Mesothelial cell of epicardium (in vitro differentiated cells): ENCODE measurements at places on chromosomes 2 and 18. TPM values are rescaled to one million over a fixed set of nuclear protein-coding genes. Genes with fewer than 3 reads are reported as not detected.
A peak's percentile ranks its signal among the peaks of the same experiment; 100 is the strongest.

The LRRFIP1 gene
- 43.6 to 47.5 TPM (median 47.2 TPM) in 3 replicates for total RNA-seq

The C1QL2 gene
- total RNA-seq, result not detected in 3 replicates

GRCh38 chr18:7488571-7488970 lies 78.5 kb upstream of the PTPRM start:
- H3K4me3 ChIP-seq, result no peak overlapping the region
- H3K27me3 ChIP-seq, result peaks cover 2% of the 10 kb centered on the region
- no peak for DNase-seq
- H3K27ac ChIP-seq, result no peak overlapping the region
- H3K4me1 ChIP-seq, result peaks cover 17% of the 10 kb centered on the region

The PLGLB2 gene
- total RNA-seq, result 7.4 to 8.1 TPM (median 7.5 TPM) in 3 replicates

- no peaks in the 10 kb centered on the region for H3K27me3 ChIP-seq
- no peaks in the 10 kb centered on the region for H3K36me3 ChIP-seq
- H3K4me1 ChIP-seq, result peaks cover 8% of the 10 kb centered on the region
- no peak overlapping the region for H3K27ac ChIP-seq
These were observed 623.5 kb downstream of the DCC start for GRCh38 chr18:52963481-52963880.

- H3K27me3 ChIP-seq, result no peaks in the 10 kb centered on the region
- no peaks in the 10 kb centered on the region for H3K4me1 ChIP-seq
- H3K36me3 ChIP-seq, result no peaks in the 10 kb centered on the region
These were observed 197.4 kb upstream of the SMIM21 start for GRCh38 chr18:75624869-75625268.

GRCh38 chr2:140641163-140641562 lies 1489.7 kb downstream of the LRP1B start:
- no peaks in the 10 kb centered on the region for H3K27me3 ChIP-seq
- H3K4me1 ChIP-seq, result peaks cover 5% of the 10 kb centered on the region
- no peak for DNase-seq
- no peak overlapping the region for H3K27ac ChIP-seq

GRCh38 chr2:1729242-1729641 lies 15.1 kb downstream of the PXDN start:
- H3K4me1 ChIP-seq, result peaks cover 50% of the 10 kb centered on the region
- no peaks in the 10 kb centered on the region for H3K27me3 ChIP-seq
- H3K27ac ChIP-seq, result peak overlapping the region; percentile 81
- DNase-seq, result no peak
- H3K4me3 ChIP-seq, result no peak overlapping the region

- H3K27ac ChIP-seq, result peak overlapping the region; percentile 62
- DNase-seq, result peak; percentile 39
These were observed 1.3 kb upstream of the TBC1D8 start for GRCh38 chr2:101152272-101153076.

DNA sequence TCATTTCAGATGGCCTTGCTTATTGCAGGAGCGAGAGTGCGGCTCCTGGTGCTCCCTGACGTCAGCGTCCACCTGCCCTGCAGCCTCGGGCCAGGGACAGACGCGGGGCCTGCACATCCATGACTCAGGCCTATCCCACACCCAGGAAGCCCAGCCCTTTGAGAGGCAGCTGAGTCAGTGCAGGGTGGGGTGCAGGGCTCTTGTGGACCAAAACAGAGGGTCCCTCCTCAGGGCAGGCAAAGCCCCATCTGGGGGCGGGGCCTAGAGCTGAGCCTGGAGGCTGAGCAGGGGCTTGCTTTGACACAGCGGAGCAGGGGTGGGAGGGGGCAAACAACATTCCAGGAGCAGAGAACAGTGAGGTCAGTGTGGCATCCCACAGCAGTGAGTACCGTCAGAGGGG lies 7.7 kb upstream of the ARHGEF4 start:
- H3K27me3 ChIP-seq, result peaks cover 10% of the 10 kb centered on the region
- H3K4me3 ChIP-seq, result no peak overlapping the region
- H3K36me3 ChIP-seq, result no peaks in the 10 kb centered on the region
- peaks cover 5% of the 10 kb centered on the region for H3K4me1 ChIP-seq
- DNase-seq, result no peak

DNA sequence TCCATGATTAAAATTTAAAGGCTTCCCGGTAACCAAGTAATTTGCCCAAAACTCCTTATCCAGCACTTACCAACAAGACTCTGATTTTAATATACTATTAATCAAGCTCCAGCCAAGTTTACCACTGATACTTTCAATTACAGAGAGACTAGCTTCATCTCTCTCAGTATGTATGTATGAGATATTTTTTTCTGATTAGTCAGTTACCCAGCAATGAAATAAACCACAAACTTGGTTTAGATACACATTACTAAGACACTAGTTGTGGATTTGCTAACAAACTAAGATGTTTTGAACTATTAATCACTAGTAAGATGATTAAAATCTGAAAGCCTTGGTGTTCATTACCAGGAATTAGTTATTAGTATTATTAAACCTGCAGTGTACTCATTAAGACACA lies 1272.2 kb upstream of the ACVR2A start:
- H3K4me3 ChIP-seq, result no peak overlapping the region
- DNase-seq, result no peak
- H3K27ac ChIP-seq, result no peak overlapping the region
- peaks cover 5% of the 10 kb centered on the region for H3K27me3 ChIP-seq

The DSG4 gene
- 0.07 to 0.09 TPM (median 0.09 TPM) in 3 replicates for total RNA-seq

The LINC00305 gene
- total RNA-seq, result not detected in 3 replicates

DNA sequence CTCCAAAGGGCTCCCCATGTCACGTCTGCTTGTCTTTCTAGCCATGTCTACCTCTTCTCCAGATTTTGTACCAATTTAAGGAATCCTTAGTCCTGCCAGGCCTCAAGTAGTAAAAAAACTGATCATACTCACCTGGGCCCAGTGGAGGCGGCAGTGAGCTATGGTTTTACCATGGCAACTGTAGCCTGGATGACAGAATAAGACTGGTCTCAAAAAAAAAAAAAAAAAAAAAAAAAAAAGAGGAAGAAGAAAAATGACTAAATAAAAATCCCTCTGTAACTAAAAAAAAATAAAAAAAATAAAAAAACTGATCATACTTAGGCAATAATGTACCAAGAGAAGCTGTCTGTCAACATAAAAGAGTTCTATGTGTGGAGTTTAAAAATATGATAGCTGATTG lies 221.6 kb downstream of the NR4A2 start:
- H3K27ac ChIP-seq, result no peak overlapping the region
- H3K4me3 ChIP-seq, result no peak overlapping the region
- no peak for DNase-seq
- peaks cover 4% of the 10 kb centered on the region for H3K36me3 ChIP-seq
- H3K27me3 ChIP-seq, result no peaks in the 10 kb centered on the region
- no peaks in the 10 kb centered on the region for H3K4me1 ChIP-seq

GRCh38 chr2:67604360-67604759 lies 207.2 kb downstream of the ETAA1 start:
- H3K36me3 ChIP-seq, result peaks cover 1% of the 10 kb centered on the region
- DNase-seq, result no peak
- no peak overlapping the region for H3K4me3 ChIP-seq
